Stimulated activated CD8-positive, alpha-beta memory T cell treated with anti-CD3 and anti-CD28 coated beads, Interleukin-4, amount 100 ng/mL, for 4 hours (primary cell): ENCODE measurements at places on chromosomes 6 and 20.

GRCh38 chr6:14129575-14129974, 12.0 kb downstream of the CD83 start:
- no peak for DNase-seq

DNA sequence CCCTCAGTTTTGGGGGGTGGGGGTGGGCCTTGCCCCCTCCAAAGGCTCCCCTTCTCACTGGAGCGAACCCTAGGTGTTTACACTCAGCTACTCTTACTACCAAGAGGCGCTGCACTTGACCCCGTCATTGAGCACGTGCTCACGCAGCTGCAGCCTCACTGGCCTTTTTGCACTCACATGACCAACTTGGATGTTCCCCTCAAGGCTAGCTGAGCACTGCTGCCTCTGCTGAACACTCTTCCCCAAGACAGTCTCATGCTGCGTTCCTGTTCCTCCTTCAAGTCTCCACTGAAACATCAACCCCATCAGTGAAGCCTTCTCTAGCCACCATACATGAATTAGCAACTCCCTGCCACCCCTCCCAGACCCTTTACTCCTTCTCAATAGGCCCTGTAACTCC, 4.0 kb downstream of the SOD2 start:
- DNase-seq = no peak

DNA sequence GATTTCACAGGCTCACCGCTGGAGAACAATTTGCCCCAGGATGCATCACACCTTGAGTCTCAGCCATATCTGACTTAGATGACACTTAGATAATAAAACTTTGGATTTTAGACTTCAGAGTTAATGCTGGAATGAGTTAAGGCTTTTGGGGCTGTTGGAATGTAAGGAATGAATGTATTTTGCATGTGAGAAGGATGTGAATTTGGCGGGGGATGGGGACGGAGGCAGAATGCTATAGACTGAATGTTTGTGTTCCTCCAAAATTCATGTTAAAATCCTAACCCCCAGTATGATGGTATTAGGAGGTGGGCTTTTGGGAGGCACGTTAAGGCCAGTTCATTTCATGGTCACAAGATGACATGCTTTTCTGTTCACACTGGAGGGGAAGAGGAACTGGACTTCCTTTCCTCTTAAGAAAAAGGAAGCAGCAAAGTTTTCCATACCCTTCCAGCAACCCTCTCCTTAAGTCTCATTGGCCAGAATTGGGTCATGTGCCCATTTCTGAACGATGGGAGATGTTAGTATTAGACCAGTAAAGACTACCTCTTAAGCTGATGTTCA, 5.8 kb upstream of the SRXN1 start:
- DNase-seq = no peak

DNA sequence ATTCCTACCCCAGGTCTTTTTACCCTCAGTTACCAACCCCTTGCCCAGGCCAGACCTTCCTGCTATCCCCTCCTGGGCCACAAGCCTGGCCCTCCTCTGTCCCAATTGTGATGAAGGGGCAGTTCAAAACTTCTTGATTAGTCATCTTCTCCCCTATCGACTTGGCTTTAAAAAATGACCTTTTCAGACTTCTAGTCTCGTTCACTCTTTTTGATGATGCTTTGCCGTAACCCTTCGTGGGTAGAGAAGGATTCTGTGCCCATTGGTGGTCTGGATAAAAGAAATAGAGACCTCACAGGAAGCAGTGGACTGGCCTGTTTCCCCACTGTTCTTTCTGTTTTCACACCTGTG, 5.5 kb downstream of the VEGFA start:
- DNase-seq = no peak

DNA sequence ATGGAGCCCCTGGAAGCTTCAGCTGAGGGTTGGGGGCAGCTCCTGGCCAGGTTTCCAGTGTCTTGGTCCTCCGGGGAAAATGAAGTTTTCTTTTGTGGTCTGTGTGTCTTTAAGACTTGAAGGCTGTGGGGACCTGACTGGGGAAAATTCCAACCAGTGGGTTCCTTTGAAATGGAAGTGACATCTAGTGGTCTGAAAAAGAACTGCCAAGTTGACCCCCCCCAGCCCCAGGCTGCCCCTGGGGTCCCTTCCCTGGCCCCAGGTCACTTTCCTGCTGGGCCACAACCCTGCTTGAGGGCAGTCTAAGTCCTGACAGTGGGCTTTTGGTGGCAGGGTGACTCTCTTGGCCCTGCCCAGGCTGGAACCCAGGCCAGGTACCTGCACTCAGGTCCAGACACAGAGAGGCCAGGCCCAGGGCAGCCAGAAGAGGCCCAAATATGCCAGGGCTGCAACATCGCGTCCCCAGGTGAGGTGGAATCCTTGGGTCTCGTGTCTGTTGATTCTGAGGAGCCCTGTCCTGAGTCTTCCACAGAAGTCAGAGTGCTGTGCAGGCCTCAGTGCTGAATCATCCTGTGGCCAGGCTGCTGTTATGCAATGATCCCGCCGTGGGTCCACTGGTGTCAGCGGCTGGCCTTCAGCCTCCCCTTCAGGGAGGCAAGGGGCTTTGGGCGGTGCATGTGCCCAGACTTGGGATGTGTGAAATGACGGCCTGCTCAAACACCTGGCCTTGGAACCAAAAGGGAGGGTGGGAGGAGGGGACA, 68.4 kb downstream of the VEGFA start:
- no peak for DNase-seq

DNA sequence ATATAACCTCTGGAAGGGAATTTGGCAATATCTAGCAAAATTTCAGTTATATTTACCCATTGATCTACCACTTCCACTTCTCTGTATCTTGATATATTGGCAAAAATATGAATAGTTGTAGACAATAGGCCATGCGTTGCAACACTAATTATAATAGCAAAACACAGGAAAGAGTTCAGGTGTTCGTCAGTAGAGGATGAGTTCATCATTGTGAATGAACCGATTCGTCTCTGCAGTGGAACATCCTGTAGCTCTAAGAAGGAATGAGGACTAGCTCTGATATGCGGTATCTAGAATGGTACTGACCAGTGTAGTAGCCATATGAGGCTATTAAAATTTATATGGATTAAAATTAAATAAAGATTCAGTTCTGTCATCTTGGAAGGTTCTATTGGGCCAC, 8.3 kb downstream of the FAM83D start:
- no peak for DNase-seq

GRCh38 chr6:81881660-81882059, 129.2 kb upstream of the TENT5A start:
- no peak for DNase-seq

GRCh38 chr20:58161192-58161591, 67.3 kb downstream of the ANKRD60 start:
- no peak for DNase-seq

- DNase-seq = no peak
These were observed 7.9 kb upstream of the BMP7 start for GRCh38 chr20:57274299-57274698.

- DNase-seq = no peak
These were observed 175.1 kb downstream of the JARID2 start for GRCh38 chr6:15420959-15421438.

DNA sequence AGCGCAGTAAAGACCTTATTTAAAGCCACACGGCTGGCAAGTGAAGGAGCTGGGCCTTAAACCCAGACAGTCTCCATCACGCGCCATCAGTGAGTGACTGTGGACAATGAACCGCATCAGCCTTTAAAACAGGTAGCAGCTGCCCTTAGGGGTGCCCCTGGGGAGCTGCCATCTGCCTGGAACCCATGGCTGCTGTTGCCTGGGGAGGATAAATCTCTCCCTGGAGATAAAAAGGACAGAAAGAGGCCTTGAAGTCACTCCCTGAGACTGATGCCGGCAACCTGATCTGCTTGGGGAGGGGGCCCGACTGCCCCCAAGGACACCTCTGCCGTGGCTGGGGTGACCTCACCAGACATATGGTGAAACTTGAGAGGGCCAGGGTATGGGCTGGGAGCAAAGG, 73.5 kb downstream of the PREX1 start:
- DNase-seq = no peak

DNA sequence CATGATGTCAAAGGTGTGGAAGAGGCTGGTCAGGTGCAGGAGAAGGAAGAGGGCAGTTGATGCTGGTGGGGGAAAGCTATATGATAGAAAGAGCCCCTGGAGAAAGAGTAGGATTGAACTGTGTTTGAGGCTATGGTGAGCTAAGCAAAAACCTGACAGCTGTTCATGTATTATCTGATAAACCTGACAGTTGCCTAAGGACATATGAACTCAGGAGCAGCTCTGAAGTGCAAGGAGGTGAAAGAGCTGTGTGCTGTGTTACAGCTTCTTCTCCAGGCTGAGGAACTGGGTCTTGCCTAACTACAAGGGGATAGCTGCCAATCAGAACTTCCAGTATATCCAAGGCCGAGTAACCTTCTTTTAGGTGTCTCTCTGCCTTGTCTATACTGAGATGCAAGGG, 81.8 kb downstream of the LCA5 start:
- no peak for DNase-seq

- DNase-seq = no peak
These were observed 57.5 kb upstream of the NFATC2 start for GRCh38 chr20:51600016-51600420.

GRCh38 chr6:103799971-103800670, 1059.6 kb downstream of the HACE1 start:
- DNase-seq = no peak

DNA sequence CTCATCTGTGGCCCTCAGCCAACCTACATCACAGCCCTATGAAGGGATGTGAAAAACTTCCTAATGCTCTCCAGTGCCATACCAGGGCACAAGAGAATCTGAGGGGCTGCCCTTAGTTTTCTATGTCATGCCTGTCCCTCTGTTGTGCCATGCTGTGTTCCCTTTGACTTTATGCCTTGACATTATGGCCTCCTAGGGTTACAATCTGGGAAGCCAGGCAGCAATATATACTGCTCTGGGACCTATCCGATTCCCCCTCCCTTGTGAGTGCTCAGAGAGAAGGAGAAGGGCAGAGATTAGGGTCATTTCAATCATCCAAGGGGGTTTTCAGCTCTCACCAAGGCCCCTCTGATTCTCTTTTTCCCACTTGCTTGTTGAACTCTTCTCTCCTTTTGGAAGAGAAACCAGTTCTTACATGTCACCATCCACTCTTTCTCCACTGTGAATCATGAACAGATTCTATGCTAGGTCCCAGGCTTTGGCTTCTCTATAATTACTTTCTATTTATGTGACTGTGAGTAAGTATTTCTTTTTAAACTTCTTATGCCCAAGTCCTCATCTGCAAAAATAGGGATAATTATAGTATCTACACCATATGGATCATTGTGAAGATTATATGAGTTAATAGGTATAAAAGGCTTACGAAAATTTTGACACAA, 14.2 kb upstream of the FRK start:
- no peak for DNase-seq

DNA sequence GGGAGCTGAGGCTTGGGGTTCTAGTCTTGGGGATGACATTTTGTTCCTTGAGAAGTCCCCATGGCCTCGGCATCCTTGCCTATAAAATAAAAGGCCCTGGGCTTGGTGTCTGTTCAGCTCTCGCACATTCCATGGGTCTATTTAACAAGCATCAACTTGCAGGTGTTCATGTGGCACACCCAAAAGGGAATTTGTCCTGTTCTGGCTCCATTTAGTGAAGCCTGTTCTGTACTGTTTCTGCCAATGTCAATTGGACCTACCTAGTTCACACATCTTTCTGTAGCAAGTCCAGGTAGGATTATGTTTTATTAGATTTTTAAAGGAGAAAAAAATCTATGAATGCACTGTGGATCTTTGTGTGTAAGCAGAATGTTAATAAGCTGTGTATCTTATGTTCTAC, 262.0 kb downstream of the HIVEP2 start:
- DNase-seq = no peak

GRCh38 chr6:43395776-43396175, 26.3 kb upstream of the ZNF318 start:
- DNase-seq = no peak

- DNase-seq = no peak
These were observed 87.5 kb upstream of the ARID1B start for GRCh38 chr6:156689656-156690055.

GRCh38 chr6:77172578-77172977, 290.7 kb downstream of the HTR1B start:
- DNase-seq = no peak
